SW 1271 (cell line): ENCODE measurements at places on chromosomes 1 and 21.

GRCh38 chr1:227896710-227897655 is 50.7 kb downstream of the WNT9A start:
- DNase-seq = no peak

DNA sequence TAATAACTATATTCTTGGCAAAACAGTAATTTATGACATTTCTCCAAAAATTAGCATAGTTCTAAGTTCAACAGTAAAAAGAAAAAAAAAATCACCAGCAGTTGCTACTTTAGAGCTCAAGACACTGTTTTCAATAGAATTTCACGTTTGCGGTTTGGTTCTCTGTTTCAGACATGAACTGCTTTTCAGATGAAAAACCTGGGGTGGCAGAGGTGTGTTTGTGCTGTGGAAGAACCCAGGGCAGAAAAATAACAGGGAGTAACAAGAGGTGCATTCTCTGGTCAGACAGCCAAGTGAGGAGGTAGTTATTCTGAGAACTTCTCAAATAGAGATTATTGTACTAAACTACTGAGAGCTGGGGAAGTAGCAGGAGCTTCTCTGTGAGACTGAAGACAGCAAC is 9.0 kb downstream of the NRAS start:
- no peak for DNase-seq

- no peak for DNase-seq
These were observed 362.9 kb upstream of the VAMP3 start for GRCh38 chr1:7407980-7408770.

- no peak for DNase-seq
These were observed 462.9 kb upstream of the ADAMTS5 start for GRCh38 chr21:27429710-27430341.

GRCh38 chr1:11488966-11489625 is 10.1 kb downstream of the DISP3 start:
- DNase-seq = no peak

GRCh38 chr1:192832492-192832891 is 23.7 kb downstream of the RGS2 start:
- DNase-seq = no peak

GRCh38 chr1:167440776-167441175 is 77.6 kb downstream of the CD247 start:
- no peak for DNase-seq

- DNase-seq = peak; percentile 2
These were observed 85.7 kb downstream of the NENF start for GRCh38 chr1:212518188-212519054.

GRCh38 chr1:218588540-218589172 is 243.5 kb downstream of the TGFB2 start:
- no peak for DNase-seq

DNA sequence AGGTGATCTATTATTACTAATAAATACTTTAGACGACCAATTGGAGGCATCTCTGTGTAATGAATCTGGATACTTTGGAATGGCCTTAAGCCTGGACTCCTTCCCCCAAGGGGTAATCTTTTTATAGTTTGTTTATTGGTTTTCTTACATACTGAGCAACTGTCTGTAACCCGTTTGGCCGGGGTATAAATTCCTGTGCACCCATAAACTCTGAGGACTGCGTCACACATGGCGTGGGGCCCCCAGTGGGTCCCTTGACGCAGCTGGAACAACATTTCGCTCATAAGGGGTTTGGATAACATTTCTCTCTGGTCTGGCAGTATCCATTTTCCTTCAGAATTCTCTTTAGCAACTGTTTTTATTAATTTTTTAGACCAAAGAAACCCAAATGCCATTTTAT is 26.5 kb downstream of the SCCPDH start:
- no peak for DNase-seq

GRCh38 chr1:183390561-183390960 is 27.6 kb downstream of the NMNAT2 start:
- no peak for DNase-seq

DNA sequence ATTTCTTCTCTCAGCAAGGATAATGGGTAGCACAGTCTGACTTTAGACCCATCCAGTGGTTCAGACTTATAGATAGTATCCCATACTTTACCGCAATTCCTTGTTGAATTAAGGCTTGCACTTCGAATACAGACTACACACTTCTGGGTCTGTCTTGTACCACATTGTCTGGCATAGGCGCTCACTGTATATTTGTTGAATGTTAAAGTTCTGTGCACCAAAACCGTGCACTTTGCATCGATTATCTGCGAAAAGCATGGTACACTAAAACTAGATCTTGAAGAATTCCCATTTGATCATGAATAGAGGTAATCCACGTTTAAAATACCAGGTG is 556 bp upstream of the RYR2 start:
- DNase-seq = no peak

DNA sequence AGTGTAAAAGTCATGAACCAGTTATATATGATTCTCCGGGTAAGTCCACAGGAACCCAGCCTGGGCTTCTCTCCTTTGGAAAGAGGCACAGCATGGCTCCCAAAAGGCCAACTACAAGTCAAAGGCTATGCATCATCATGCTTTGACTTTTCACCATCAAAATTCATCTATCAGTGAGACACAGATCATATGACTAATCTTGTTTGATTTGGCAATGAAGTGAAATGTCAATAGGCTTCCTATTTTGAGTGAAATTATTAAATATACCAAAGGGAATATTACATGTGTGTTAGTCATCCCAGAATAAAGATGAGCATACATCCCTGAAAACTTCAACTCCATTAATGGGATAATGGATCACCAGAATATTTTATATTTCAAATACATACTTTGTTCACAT is 83.5 kb upstream of the ADGRL2 start:
- DNase-seq = no peak

DNA sequence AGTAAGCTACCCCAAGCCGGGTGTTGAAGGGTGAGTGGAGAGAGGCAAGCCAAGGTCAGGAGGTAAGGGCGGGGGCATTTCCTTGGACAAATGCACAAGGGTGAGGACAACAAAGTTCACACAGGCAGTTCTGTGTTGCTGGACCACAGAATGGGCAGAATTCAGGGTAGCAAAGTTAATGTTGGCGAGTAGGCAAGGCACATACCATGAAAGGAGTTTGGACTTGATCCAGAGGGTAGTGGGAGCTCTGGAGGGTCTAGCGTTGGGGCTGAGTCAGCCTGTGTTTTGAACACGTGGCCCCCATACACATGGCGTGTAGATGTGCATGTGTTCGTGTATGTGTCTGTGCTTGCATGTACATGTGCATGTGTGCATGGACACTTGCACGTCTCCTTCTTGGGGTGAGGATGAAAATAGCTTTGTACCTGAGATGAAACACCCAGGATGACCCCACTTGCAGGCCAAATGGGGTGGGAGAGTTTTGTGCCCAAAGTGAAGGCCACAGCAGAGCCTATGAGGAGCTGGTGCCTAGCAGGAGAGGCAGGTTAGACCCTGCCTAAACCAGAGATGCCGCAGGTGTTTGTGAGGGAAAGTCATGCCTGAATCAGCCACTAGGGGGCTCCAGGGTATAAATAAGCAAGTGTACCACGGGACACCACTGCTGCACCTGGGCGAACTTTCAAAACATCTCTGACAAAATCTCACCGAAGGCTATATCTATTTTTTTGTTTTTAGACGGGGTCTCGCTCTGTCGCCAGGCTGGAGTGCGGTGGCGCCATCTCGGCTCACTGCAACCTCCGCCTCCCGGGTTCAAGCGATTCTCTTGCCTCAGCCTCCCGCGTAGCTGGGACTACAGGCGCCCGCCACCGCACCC is 21.8 kb downstream of the SLC27A3 start:
- no peak for DNase-seq
